Brain pericyte (primary cell): ENCODE measurements at places on chromosomes 2 and 18.

DNA sequence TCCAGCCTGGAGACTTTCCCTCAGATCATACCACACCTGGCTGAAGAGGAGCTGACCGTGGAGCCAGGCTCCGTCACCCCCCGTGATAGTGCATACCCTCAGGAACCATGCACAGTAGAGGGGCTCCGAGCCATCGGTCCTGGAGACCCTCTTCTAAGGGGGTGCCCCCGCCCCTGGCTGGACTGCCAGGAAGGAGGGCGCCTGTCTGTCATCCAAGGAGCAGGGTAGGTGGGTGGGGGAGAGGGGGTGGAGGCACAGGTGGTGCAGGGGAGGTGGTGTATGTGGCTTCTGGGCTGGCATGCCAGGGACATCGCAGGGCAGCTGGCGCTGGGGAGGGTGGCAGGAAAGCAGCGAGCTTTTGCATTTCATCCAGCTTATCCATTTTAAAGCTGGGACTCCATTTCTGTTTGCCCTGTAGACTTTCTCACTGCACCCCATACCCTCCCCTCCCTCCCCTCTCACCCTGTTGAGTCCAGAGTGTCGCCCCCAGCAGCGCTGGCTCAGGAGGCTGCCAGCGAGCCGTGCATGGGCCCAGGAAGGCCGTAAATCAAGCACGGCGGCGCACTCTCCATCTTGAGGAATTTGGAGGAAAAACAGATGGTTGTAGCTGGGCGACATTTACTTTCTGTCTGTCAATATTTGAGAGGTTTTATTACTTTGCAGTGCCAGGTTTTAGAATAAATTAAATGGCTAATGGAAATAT, 56.2 kb upstream of the HS6ST1 start:
- DNase-seq = no peak

- DNase-seq = no peak
Measured at GRCh38 chr18:39205565-39206195, 1640.1 kb upstream of the CELF4 start.

DNA sequence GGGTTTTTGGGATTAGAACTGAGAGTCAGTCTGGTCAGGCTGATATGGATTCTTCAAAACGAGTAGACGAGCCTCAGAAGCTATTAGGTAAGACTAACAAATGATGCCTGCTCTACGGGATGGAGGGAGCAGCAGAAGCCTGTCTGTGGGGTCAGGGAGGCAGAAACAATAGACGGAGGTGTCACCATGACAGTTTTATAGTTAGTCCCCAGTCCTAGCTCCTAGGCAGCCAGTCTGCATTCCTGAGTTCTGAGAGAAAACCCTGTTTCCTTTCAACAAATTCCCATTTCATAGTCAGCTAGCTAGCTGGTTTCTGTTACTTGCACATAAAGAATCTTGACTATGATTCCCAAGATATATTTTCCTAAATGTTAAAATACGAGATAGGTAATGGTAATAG, 542.1 kb downstream of the PID1 start:
- no peak for DNase-seq

GRCh38 chr2:17599617-17600016, 59.1 kb downstream of the VSNL1 start:
- DNase-seq = no peak

DNA sequence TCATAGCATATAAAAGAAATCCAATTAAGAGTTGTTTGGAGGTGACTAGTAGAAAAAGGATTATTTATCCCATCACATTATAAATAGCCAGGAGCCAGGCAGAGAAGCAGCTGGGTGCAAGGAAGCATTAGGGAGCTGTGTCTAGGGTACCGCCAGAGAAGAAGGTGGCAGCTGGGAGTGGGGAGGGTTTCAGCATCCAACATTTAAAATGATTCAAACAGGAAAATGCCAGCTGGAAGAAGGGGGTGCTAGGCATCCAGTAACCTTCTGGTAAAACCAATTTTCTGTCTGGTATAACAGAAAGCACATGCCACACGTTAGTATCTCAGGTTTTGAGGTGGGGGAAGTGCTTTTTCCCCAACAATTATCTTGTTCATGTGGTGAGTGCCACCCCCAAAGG, 452.4 kb downstream of the ZEB2 start:
- DNase-seq = no peak

DNA sequence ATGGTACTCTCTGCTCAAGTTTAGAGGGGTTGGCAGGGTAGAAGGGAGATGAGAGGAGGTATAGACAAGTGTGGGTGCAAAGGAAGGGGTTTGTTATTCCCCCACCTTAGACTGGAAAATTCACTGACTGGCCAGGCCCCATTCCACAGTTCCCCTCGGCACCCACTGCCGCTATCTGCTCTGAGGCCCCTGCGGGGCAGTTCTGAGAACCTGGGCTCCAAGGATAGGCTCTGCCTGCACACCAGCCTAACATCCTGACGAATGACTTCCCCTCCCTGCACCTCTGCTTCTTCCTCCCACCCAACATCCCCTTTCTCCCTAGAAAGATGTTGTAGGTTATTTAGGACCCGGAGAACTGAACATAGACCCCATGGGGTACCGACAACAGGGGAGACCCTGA, 303.9 kb upstream of the HDAC4 start:
- DNase-seq = no peak

GRCh38 chr2:75604484-75604883, 42.1 kb upstream of the MRPL19 start:
- DNase-seq = no peak

DNA sequence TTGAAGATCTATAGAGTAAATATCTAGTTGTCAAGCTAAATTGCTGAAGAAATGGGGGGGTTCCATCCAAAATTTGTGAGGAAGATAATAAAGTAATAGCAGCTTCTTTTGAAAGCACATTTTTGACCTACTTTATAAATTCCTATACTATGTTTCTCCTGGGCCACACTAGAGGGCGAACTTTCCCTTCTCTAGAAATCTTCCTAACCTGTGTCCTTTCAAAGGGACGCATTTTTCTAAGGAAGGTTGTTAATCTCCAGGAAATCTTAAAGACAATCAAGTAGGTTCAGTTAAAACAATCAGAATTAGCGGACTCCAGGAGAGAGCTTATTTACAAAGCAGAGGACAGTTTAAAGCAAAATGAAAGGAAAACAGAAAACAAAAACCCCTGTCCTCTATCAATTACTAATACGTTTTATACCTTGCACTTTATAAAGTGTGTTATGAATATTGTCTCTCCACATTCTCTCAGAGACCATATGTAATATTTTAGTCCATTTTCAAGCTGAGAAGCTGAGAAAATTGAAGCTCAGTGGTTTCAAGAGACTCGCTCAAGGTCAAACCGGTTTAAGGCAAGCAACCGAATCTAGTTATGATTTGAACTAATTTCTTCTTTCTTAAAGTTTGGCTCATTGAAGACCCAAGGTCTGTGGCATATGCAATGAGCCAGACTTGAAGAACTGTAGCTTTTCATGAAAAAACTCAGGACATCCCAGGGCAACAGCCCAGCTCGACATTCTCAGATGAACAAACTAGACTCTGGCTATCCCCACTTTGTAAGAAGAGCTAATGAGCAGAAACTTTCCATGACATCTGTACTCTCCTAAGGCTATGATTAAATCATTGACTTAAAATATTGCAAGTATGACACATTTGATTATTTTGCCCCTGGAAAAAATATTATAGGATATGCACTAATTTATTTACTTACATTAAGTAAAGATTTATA, 273.6 kb downstream of the PAX3 start:
- no peak for DNase-seq

DNA sequence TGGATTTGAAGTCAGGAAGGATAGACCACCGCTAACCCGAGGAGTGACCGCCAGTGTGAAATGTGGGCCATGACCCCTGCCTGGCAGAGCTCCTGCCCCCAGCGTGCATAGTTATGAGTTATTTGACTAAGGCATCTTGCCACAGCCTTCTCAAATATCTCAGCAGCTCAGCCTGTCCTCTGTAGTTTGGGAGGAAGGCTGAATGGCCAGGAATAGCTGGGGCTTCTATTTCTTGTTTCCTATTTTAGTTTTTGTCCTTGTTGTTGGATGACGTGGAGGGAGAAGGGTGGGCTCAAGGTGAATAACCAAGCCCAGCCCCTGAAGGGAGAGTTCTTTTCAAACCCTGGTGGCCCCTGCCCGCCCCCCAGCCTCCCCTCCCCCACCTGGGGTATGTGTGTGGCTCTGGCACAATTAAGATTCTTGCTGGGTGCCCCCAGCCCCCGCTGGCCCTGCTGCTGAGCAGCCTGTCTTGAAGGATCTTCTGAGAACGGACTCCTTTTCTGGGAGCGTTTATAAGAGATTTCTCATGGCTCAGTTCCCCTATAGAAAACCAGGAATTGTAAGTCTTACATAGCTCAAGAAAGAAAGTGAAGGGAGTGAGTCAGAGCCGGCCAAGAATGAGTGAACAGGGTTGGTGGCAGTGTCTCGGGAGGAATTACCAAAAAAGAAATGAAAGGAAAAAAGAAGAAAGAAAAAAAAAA, 157.4 kb downstream of the GLI2 start:
- DNase-seq = no peak

DNA sequence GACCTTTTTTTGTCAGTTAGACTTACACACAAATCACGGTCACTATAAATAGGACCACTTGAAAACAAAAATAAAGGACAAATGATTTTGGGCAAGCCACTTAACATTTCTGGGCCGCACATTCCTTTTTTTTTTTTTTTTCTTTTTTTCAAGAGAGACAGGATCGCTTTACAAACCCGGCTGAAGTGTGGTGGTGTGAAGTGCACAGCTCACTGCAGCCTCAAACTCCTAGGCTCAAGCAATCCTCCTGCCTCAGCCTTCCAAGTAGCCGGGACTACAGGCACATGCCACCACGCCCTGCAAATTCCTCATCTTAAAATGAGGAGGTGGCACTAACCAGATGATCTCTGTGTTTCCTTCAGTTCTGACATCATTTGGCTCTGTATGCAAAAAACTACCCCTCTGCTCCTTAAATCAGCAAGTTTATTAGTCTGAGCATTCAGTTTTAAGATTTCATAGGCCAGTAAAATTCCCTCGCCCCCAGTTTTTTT, 28.3 kb upstream of the MRO start:
- DNase-seq = no peak

GRCh38 chr2:164913640-164914350, 41.5 kb downstream of the SLC38A11 start:
- no peak for DNase-seq

- DNase-seq = no peak
Measured at GRCh38 chr2:72149556-72150156, 2.0 kb upstream of the CYP26B1 start.

DNA sequence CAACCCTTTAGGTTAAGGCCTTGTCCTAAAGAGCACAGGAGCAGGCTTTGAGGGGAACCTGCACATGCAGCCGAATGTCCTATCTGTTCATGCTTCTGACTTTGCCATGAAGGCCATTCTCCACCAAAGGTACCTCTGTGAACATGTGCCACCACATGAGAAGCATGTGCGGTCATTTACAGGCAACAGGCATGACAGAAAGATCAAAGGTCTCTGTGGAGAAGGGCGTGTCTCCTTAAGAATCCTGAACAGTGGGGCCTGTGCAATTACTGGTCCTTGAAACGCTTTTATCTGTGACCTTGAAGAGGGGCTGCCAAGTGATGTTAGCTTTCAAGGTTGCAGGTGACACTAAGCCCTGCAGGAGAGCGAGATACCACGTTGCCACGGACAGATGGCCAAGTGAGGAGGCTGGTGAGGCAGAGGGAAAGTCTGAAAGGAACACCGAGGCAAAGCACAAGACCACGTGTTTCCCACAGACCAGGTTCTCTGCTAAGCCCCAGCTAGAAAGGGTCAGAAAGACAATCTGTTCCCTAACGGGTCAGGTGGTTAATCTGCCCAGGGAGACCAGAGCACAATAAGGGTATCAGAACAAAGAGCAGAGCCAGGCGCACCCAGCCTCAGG, 19.5 kb upstream of the POMC start:
- DNase-seq = no peak

GRCh38 chr2:85728883-85729824, 24.6 kb upstream of the ATOH8 start:
- DNase-seq = peak; percentile 52

DNA sequence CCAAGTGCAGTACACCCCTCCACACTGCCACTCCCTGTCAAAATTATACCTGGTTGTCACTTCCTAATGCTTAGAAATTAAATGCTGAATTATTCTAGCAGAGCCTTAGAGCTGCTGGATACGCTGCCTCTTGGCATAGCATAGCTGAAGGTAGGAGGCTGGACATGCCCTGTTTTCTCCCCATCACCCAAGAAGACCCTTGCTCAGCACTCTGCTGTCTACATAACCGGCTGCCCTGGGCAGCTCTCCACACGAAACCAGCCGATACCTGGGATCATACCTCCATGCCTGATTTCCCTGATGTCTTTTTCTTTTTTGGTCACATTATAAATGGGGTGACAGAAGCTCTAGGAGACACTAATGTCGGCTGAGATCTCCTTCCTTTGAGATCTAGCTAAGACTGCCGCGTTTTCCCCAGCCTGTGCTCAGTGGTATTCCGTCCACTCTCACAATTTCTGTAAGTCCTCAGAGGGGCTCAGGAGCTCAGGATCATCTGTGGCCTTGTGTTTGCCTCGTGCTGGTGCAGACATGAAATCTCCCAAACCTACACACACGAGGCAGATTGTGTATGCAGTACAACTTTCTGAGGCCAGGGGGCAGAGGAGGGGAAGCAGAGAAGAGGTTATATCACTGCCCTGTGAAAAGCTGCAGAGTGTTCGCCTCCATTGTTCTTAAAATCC, 13.5 kb upstream of the ZAP70 start:
- DNase-seq = no peak

GRCh38 chr2:239339726-239340601, 60.9 kb downstream of the HDAC4 start:
- no peak for DNase-seq

GRCh38 chr18:11956371-11957308, 24.7 kb upstream of the IMPA2 start:
- no peak for DNase-seq

DNA sequence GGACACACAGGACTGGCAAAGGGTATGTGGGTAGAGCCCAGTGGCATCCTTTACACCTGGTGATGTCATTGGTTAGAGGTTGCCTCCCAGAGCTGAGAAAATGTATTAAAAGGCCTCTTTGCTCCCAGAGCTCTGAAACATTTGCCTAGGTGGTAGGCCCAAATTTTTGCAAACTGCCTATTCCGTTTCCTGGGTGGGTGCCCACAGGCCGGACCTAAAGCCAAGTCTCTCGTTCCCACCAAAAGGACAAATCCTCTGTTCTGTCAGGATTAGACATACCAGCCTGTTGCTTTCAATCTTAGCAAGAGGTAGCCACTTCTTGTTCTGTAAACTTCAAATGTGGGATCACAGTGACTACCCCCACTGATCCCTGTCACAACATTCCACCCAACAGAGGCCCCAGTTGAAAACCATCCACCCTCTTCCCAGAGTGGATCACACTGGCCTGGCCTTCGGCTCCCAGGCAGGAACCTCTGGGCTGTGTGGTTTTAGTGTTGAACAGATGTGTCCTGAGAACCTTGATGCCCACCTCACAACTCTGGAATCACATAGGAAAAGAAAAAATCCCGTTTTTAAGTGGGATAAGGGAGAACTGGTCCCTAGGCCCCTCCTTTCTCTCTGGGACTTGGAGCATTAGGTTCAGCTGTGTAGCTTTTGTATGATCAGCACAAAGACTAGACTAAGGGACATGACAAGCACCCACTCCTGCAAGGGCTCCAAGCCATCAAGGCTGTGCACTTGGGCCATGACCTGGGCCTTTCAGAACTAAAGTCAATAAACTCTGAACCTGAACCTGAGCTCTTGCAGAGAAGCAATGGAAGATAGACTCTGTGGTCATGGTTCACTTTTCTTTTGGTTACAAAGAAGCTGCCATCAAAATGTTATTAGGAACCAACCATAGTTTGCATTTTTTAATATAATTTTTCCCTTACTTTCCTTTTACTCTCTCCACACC, 211.3 kb downstream of the CYP26B1 start:
- no peak for DNase-seq

GRCh38 chr2:233912691-233913423, 4.3 kb upstream of the TRPM8 start:
- DNase-seq = no peak
